ENCODE measurements at places on chromosomes 11 and 22. TPM values are rescaled to one million over a fixed set of nuclear protein-coding genes. Genes with fewer than 3 reads are reported as not detected.

Gene SLC15A3
- total RNA-seq = 34.9 TPM

Gene HORMAD2
- total RNA-seq = not detected

Gene MYBPC3
- total RNA-seq = 1.3 TPM

Gene C22orf42
- total RNA-seq = not detected

Gene PRAME
- 2.1 TPM for total RNA-seq

Gene ARHGAP42
- 25.0 TPM for total RNA-seq

Gene RASSF10
- total RNA-seq = not detected

Gene HOATZ
- total RNA-seq = not detected

Gene OR5L1
- total RNA-seq = not detected

Gene ZNF214
- total RNA-seq = 2.9 TPM

Gene MRGPRX3
- not detected for total RNA-seq

Gene YAP1
- total RNA-seq = 113 TPM

Gene DEUP1
- 0.55 TPM for total RNA-seq

Gene MUC5AC
- not detected for total RNA-seq

Gene GGTLC3
- total RNA-seq = not detected
